T-helper 22 cell (primary cell): ENCODE measurements at places on chromosomes 4 and X.

- no peak for DNase-seq
These were observed 29.6 kb downstream of the TLR10 start for GRCh38 chr4:38752941-38753806.

- DNase-seq: no peak
These were observed 59.3 kb upstream of the SOD3 start for GRCh38 chr4:24736066-24736465.

GRCh38 chrX:7170898-7171297 is 22.9 kb upstream of the PUDP start:
- DNase-seq: no peak

DNA sequence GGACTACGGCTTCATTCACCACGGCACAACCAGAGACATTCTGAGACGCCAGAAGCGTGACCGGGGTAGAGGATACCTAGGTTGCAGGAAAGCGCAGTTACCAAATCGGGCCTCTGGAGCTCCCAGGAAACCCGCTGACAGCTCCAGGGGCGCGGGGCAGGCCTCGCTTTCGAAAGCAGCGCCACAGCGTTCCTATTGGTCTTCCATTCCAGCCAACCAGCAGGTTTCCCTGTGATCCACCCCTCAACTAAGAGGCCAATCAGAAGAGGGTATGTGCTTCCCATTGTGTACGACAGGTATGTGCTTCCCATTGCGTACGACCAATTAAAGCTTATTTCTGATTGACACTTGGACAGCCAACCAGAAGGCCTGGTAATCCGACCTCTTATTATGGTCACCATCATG is 14.9 kb downstream of the SNX12 start:
- no peak for DNase-seq

DNA sequence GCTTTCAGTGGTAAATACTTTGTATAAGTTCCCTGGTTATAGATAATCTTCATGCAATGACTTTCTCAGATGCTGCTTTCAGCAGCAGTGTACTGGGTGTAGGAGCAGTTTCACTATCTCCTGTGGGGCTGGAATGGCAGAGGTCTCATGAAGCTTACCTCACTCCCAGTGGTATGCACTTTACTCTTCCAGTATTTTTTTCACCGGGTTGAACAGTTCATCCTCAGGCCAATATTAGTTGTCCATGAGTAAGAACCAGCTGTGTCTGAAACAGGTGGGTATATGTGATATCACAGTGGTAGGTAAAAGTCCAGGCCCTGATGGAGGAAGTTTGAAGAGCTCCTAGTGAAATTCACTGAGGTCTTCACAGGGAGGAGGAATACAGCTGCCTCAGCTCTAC is 351.5 kb upstream of the EMCN start:
- no peak for DNase-seq

DNA sequence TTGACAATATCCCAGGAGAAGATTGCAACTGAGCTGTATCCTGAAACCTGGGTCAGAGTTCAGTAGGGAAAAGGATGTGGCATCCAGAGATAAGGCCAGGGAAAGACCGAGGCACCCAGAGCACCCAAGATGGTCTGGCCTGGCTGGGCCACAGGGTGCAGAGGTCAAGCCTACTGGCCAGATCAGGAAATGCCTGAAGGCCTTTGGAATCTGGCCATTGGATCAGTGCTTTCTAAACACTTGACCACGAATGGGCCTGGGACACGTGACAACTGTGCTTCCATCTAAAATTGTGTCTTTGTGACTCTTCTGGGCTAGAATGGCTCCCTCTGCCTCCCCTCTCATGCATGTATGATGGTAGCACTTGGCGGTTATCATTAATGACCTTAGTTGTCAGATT is 316.9 kb downstream of the EVC2 start:
- no peak for DNase-seq

GRCh38 chrX:156001001-156001666 is 3.6 kb downstream of the IL9R start:
- no peak for DNase-seq
